Brain (organoid and tissue), 16 donors: ENCODE measurements at places on chromosomes 13 and 19.

DNA sequence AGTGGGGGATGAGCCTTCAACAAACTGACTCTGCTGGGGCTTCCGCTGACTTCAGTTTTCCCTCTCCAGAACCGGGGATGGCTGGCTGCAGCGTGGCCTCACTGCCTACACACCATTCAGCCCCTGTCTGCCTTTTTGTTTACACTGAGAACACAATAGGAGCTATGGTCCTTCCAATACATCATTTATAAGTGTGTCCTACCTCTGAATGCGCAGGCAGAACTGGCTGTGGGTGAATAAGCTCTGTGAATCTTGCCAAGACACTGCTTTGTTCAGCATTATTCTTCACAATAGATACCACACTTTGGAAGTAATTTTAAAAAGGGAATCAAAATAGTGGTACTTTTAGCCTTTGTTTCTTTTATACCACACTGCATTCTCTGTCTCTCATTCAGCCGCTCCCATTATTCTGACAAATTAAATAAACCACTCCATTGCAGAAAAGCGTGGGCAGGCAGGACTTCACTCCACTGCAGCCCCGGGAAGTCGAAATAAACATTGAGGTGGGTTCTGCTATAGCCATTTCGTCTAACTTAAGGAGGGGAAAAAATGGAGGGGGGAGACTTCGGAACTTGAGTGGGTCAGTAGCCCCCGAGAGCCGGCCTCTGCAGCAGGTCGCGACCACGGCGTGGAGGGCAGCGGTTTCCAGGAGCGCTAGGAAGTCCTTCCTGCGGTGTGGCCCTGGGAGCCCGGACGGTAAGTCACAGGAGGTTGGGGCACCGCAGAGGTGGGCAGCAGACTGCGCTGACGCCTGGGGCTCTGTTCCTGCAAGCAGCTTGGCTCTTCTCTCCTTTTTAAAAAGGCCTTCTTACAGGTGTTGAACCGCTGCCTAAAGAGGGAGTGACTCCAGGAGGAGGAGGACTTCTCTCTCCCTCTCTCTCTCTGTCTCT is 94.8 kb upstream of the SOX1 start:
- peak; percentile 62 for DNase-seq

DNA sequence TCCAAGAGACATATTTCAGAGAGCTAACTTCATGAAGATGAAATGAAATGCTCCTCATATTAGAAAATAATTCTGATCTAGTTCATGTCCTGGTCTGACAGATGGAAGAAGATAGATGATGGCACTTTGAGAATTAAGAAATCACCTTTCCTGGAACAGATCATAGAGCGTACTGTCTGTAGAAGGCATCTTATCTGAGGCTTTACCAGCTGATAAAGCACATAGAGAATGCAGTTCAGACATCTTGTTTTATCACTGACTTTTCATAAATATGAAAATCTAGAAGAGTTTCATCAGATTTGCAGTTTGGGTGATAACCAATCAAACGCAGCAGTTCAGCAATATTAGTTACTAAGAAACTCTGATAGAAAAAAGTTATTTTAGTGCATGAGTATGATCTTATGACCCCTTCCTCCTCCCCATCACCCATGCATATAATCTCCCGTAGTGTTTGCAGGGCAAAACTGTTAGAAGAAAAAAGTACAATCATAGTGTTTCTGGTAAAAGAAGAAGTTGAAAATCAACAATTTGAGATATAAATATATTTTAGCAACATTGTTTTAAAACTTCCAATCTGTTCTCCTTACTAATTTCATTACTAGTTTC is 585.2 kb downstream of the PCDH9 start:
- DNase-seq, result no peak

DNA sequence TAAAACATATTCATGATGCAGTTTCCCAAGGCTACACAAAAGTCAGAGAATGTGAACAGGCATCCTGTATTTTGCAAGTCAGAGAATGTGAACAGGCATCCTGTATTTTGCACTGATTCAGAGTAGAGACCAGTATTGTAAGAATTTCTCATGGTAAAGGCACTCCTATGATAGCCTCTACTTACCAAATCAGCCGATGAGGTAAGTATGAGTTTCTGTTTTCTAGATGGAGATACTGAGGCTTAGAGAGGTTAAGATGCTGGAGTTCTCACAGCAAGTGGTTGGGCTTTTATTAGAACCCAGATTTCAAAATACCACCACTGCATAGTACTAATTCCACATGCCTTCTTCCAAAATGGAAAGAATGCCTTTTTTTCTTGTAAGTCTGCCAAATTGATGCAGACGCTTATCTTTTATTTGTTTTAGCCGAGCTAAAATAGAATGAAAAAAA is 12.3 kb downstream of the TPT1 start:
- DNase-seq, result no peak

DNA sequence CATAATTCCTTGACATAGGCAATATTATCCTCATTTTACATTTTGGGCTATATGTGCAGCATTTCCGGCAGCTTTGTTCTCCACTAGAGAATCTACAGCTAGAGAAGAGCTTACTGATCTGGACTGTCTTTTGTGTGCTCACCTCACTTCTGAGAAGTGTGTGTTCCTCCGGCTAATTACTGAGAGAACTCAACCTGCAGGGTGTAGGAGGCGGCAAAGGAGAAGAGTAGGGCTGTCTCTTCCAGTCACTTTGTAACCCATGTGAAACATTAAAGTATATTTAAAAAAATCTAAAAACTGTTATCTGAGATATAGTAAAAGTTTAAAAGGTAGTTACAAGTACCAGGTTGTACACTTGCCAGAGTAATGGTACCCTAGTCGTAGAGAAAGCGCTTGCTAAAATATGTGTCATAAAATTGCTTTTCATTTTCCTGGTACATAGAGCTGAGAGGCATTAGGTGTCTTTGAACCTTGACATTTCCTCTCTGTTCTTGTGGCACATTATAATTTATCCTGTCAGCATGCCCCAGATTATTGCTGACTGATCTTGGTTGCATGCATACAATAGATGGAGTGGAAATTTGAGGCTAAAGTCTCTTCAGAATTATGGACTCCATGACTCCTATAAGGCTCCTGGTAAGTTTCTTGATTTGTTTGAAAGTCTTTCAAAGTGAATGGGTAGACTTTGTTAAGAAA is 381.9 kb downstream of the LMO7 start:
- no peak for DNase-seq

- DNase-seq, result no peak
These were observed 7.9 kb downstream of the UNC13A start for GRCh38 chr19:17680230-17680722.

- DNase-seq, result no peak
These were observed 23.0 kb downstream of the ZNF101 start for GRCh38 chr19:19691683-19692082.

DNA sequence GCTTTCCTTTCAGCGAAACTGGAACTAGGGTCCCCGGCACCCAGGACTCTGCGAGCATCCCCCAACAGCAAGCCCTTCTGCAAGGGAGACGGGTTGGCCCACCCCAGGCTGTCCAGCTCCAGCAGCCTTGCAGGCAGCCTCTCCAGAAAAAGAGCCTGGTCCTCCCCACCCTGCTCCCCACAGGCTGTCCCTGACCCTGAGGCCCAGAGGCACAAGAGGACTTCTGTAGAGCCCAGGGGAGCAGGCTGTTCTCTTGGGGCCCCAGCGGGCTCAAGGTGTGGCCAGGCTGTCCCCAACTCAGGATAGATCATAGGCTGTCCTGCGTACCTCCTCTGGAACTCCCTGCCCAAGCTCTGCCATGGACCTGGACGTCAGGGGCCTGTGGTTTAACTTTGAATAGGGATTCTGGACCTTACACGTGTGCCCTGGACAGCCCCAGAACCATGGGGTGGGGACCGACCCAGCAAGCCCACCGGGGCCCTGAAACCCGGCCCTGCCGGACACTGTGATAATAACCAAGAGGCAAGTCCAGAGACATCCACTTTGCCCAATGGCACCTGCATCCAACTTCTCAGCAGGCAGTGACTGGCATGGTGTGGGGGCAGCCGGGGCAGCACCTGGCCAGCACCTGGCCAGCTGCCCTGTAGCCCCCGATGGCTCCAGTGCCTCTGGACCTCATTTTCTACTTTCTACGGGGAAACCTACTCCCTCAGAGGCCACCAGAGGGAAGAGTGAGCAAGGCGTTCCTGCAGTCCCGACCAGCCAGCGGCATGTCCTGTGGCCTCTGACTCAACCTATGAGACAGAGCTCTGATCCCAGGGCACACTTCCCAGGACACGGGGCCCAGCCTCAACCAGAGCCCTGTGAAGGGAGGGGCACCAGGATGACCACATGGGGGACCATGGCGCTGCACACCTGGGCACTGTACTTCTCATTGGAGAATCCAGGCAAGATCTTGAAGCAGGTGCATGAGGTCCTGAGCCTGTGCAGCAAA is 50.9 kb upstream of the TPM4 start:
- DNase-seq, result no peak

DNA sequence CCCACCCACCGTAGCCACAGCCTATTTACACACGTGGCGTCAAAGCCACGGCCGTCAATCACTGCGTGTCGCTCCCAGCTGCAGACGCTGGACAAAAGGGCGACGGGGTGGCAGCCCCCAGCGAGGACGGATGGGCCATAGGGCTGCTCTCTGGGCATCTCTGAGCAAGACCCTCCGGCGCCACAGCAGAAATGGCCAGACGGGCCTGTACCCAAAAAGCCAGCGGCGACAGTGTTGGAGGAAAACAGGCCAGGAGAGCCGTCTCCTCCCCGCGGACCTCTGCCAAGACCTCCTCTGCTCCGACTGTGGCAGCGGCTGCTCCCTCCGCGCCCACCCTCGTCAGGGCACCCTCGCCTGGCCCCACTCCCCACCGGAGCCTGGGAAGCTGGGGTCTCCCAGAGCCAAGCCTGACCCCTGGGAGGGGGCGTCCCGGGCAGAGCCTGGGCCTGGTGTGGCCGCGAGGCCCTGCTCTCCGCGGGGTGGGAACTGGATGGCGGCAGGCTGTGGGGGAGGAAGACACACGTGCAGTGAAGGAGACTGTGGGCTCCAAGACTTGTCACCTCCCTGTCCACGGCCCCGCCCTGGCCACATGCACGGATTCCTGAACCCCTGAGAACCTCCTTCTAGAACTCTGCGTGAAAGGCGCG is 2.7 kb downstream of the C2CD4C start:
- no peak for DNase-seq

DNA sequence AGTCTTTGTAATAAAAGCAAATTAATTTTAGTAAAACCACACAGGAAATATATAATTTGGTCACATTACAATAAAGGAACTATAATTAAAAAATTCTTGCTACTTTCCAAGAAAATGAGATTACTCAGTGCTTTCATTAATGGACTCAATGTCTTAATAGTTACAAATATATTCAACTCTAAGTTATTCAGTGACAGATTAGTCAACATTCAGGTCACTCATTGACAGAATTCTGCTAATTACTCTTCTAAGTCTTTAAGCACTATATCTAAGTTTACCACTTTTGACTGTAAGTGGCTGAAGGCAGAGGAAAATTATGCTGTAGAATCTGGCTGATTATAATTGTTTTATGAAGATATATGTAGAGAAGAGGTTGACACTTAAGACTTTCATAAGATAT is 1365.0 kb downstream of the EFNB2 start:
- no peak for DNase-seq

DNA sequence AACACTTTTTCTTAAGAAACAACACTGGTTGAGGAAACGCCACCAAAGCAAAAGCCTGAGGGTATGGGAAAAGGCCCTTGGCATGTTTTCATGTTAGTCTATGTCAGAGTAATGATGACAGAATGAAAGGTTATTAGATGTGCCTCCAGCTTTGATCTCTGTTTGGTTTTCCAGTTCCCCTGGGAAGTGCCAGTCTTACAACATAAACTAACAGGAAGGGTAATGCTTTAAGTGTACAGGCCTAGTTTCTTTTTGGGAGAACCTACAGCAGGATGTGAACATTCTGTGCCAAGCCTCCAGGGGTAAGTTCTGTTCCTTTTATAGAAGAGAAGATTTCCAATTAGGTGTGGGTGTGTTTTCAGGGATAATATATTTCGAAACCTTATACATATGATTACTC is 121.7 kb downstream of the FNDC3A start:
- DNase-seq, result no peak

DNA sequence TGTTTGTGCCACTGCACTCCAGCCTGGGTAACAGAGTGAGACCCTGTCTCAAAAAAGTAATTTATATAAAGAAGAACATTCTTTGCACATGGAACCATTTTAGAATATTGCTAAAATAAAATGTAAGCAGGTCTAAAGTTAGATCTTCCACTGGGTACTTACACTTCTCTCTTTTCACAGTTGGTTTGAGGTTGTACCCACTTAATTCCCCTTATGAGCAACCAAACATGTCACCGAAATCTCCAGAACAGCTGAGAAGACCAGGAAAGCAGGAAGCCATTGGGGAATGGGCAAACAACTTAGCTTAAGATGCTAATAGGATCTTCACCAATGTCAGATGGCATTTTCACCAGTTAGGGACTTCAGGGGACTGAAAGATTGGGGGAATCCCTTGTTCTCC is 18.8 kb downstream of the NLRP4 start:
- no peak for DNase-seq

GRCh38 chr19:39599116-39599515 is 3.2 kb upstream of the LGALS13 start:
- no peak for DNase-seq

DNA sequence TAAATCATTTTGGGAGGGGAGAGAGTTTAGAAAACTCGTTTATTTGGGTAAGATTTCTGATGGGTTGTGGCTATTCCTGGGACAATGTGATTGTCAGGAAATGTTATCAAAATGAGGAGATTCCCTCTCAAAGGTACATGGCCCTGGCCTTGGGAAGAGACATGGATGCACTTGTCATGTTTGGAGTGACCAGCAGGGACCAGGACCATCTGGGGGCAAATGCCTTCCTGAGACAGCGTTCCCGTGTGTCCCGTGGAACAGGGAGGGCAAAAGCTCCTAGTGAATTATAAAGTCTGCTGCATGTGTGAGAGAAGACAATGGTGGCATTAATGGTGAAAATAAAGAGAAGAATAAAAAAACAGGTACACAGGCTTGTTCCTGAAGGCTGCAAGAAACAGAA is 317.3 kb downstream of the ZNF536 start:
- DNase-seq, result no peak

- no peak for DNase-seq
These were observed 57.5 kb upstream of the NPAS1 start for GRCh38 chr19:46962030-46962570.

- DNase-seq, result peak; percentile 91
These were observed 11.6 kb upstream of the JUND start for GRCh38 chr19:18292810-18293641.

GRCh38 chr13:49951754-49952535 is 15.8 kb upstream of the SPRYD7 start:
- DNase-seq, result no peak

DNA sequence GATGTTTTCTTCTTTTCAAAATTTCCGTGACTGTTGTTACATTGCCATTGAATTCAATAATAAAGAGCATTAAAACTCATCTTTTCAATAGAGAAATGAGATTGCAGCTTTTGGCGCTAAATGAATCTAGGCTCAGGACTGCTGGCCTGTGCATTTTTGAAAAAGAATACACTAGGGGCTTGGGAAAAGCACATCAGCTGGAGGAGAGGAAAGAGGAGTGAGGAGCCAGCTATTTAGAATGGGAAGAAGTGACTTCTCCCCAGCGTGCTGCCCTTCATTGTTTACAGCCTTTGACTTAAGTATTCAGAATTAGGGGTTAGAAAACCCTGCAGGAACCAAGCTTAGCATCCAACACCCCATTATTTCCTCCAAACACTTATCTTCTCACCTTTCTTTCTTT is 43.3 kb downstream of the TNFSF11 start:
- DNase-seq, result no peak
